RWPE2 (cell line): ENCODE measurements at places on chromosomes 12 and 14.
A peak's percentile ranks its signal among the peaks of the same experiment; 100 is the strongest.

DNA sequence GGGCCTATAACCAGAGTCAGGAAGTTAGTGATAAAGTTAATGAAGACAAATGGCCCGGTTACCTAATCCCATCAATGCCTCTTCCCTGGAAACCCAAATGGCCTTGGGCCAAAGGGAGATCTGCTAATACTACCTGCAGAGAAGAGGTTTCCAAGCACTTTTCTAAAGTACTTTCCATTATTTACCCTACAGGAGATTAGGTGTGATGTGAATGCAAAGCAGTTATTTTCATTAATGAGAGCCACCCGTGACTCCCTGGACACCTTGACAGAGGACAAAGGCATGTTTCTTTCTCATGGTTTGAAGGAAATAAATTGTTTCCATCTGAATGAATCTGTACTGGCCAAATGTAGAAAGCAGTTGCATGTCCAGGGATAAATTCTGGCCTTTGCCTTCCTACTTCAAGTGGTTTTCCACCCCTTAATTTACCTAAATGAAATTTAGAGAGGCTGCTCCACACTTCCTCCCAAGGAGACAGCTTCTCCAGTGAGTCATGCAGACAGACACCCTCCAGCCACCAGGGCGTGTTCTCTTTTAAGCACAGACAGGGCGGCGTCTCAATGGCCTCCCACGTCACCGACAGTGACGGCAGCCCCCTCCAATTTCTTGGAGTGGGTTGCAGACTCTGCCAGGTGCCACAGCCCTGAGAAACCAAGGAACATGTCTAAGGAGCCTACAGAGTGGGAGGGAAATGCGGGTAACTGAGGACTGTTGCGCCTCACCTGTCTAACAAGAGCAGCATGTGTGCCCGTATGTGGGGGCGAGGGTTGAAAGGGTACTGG, 43.9 kb upstream of the GNPNAT1 start:
- DNase-seq, result peak; percentile 70

GRCh38 chr12:53472056-53472582, 20.2 kb downstream of the PCBP2 start:
- DNase-seq, result no peak

- no peak for DNase-seq
Observed at GRCh38 chr12:19369691-19370148, 69.6 kb upstream of the AEBP2 start.

- DNase-seq, result peak; percentile 22
Observed at GRCh38 chr14:68806526-68807147, 13.8 kb upstream of the ZFP36L1 start.

GRCh38 chr14:83470466-83470865, 1936.8 kb upstream of the SEL1L start:
- DNase-seq, result no peak

GRCh38 chr12:15520844-15521243, 198.5 kb downstream of the PTPRO start:
- DNase-seq, result no peak

DNA sequence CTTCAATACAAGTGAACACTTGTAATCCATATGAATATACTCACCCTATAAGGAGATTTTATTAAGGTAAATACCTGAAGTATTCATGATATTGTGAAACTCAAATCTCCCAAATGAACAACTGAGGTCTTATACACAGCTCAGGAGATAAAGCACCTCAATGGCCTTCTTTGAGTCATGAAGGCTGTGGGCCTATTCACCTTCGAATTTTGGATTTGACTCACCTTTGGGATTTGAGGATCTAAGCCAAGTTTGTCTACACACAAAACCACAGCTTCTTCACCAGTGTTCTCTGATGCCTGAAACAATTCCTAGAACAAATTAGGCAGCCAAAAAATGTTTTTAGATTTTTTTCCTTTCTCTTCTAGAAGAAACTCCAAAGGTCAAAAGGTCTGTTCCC, 194.1 kb downstream of the NUAK1 start:
- no peak for DNase-seq

GRCh38 chr14:34147461-34147860, 196.6 kb upstream of the EGLN3 start:
- DNase-seq, result no peak

GRCh38 chr14:62682208-62682607, 363.1 kb downstream of the KCNH5 start:
- no peak for DNase-seq

GRCh38 chr12:6346235-6346832, 4.5 kb upstream of the TNFRSF1A start:
- DNase-seq, result no peak

GRCh38 chr14:38021861-38022260, 185.8 kb upstream of the SSTR1 start:
- DNase-seq, result no peak
